Left lung (tissue), 14 donors: ENCODE measurements at places on chromosomes 4 and X.

DNA sequence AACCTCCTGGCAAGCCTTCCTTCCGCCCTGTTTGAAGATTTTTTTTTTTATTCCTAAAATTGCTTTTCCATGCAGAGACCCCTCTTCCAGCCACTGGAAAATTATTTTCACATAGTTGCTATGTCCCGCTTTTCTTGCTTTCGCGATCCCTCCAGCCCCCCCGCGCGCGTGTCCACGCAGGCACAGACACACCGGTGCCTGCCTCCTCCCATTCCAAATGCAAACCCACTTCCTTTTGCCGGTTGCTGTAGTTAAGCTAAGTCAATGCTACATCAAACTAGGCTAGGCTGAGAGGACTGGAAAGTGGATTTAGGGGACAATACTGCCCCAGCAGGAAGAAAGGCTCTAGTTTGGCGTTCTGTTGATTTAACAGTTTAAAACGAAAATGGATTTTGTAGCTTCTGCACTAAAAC is 111.0 kb downstream of the DHX15 start:
- DNase-seq, result no peak

GRCh38 chr4:170736710-170737109 is 647.0 kb upstream of the AADAT start:
- DNase-seq, result no peak

GRCh38 chr4:27005905-27006590 is 145.4 kb downstream of the STIM2 start:
- DNase-seq, result no peak

DNA sequence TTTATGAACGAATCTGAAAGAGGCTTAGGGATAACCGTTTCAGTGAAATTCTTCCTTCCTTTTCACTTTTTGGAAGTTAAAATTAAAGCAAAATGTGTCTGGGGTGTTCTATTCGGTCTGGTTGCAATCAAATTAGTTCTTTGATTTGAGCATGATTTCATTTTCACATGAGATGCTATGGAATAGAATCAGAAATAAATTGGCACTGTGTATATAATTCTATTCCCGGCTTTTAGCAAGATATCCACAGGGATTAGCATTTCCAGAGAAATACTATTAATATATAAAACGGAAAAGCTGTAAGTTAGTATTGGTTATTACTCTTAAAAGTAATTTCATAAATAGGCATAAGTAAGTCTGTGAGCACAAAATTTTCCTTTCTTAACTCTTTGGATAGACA is 1676.8 kb upstream of the PCDH7 start:
- no peak for DNase-seq

GRCh38 chrX:150543230-150544155 is 24.9 kb upstream of the MTM1 start:
- DNase-seq, result no peak
